Hematopoietic multipotent progenitor cell (in vitro differentiated cells): ENCODE measurements at places on chromosomes 1 and 21. TPM values are rescaled to one million over a fixed set of nuclear protein-coding genes. Genes with fewer than 3 reads are reported as not detected.
A peak's percentile ranks its signal among the peaks of the same experiment; 100 is the strongest.

GRCh38 chr21:42878678-42878992 is 704 bp downstream of the WDR4 start:
- DNase-seq: peak; percentile 11

DNA sequence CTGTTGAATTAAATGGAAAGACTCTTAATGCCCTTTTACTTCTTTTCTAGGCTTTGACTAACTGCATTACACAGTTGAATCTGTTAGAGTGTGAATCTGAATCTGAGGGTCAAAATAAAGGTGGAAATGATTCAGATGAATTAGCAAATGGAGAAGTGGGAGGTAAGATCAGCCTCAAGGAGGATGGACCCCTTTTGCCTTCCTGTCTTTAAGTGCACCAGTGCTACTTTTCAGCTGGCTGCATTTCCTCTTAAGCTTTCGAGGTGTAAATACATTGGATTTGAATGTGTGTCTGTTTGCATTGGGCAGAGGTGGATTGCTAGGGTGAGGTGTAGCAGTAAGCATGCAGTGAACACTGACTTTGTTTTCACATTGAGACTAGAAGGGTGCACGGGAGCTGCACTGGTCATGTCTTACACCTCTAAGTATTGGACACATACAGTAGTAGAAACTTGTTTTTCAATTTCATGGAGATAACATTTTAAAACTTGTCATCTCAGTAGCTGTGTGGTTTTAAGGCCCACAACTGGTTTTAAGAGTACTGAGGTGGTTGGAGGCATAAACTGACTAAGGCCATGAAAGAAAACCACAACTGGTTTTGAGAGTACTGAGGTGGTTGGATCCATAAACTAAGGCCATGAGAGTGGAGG is 35.4 kb downstream of the MIA3 start:
- DNase-seq: no peak

DNA sequence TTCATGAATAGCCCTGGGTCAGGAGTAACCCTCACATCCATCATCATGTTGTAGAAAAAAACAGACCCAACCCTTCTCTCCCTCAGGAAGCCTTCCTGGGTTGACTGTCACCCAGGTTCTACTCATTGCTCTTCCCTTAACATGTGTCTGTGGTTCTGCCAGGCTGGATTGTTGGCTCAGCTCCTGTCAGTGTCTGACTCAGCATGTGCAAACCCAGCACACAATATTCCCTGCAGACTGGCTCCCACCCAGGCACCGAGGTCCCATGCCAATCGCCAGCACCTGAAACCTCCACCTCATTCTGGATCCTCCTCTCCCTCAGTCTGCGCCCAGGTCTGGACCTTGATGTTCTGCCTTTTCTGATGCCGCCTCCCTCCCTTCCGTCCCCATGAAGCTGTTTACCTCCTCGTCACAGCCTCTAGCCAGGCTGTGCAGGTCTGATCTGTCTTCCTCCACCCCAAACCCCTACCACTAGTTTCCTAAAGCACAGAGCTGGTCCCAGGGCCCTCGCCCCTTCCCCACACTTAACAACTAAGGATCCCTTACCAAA is 4.3 kb upstream of the S100A8 start:
- no peak for DNase-seq

- DNase-seq: no peak
These were observed 32.4 kb downstream of the IER5 start for GRCh38 chr1:181120924-181121323.

DNA sequence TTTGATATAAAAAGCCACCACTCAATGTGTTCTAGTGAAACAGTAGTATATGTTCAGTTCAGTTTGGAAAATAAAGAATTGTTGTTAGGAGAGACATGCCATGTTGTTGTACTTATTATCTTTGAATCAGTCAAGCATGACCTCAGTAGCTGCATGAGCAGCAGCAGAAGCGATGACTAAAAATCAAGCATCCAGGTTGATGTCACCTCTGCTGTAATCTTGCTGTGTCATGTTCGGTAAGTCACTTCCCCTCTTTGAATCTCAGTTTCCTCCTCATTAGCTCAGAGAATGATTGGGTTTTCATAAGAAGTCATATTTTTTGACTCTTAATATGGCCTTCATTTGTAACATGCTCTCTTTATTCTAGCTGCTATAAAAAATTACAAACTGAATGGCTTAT is 428.4 kb upstream of the B3GALT2 start:
- DNase-seq: no peak

DNA sequence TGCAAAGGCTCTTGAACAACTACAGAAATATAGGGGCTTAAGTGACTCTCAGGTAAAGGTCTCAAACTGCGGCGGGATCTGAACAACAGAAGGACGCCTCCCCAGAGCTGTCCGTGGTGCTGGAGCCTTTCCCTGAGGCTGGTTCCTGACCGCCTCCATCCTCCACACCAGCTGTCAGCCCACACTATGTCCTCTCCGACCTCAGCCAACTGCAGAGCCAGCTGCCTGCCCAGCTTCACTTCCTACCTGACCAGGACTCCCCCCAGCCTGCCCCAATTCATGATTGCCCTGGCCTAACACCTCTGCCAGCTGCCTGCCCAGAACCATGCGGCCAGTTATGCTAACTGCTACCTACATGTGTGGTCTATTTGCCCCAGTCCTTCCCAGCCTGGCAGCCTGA is 63.6 kb upstream of the ZC3H12A start:
- DNase-seq: no peak

DNA sequence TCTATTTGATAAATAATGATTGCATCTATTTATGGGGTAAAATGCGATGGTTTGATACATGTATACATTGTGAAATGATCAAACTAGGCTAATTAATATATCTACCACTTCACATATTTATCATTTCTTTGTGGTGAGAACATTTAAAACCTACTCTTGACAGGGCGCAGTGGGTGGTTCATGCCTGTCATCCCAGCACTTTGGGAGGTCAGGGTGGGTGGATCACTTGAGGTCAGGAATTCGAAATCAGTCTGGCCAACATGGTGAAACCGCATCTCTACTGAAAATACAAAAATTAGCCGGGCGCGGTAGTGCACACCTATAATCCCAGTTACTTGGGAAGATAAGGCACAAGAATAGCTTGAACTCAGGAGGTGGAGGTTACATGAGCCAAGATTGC is 25.3 kb downstream of the PLEKHA6 start:
- DNase-seq: no peak

DNA sequence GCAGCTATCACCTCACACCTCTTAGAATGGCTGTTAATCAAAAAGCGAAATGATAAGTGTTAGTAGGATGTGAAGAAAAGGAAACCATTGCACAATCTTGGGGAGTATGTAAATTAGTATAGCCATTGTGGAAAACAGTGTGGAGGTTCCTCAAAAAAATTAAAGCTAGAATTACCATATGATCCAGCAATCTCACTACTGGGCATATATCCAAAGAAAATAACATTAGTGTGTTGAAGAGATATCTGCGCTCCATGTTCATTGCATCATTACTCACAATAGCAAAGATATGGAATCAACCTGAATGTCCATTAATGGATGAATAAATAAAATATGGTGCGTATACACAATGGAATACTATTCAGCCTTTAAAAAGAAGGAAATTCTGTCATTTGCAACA is 68.9 kb downstream of the SNRPE start:
- no peak for DNase-seq

DNA sequence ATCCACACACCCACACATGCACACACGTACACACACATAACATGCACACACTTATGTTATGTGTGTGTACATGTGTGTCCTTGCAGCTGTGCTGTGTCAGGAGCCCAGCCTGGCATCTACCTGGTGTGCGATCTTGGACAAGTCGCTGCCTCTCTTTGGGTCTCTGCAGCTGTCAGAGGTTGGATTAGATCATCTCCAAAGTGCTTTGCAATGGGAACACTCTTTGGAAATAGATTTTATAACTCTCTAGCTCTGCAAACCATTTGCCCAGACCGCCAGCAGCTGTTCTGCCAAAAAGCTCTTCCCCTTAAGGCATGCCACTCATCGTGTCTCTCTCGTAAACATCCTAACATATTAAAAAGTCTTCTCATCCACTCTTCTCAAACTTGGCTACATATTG is 4.7 kb downstream of the PKP1 start:
- no peak for DNase-seq

GRCh38 chr1:2470290-2471158 is 5.6 kb upstream of the PLCH2 start:
- DNase-seq: no peak

DNA sequence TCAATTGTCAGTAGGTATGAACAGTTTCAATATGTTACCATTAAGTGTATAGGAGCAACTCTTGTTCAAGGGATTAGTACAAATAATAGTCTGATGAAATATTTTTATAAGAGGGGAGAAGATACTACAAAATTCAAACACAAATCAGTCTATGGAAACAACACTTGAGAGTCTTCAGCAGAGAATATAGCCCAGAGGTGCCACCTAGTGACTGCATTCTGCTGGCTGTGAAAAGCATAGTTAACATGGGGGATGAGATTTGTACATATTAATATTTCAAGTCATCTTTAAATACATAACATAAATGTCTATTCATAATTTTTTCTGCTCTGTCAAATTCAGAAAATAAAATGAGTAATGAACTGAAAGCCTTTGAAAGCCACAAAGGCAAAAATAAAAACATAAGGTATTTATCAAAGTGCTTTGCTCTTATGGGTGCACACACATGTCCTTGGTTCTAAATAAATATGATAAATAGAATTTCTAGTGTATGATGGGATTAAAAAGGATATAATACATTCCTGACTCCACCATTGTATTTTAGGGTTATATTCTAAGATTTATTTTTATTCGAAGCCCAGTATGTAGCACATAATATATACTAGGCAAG is 440.9 kb upstream of the ZRANB2 start:
- no peak for DNase-seq

GRCh38 chr1:114126261-114127095 is 27.2 kb downstream of the SYT6 start:
- no peak for DNase-seq

DNA sequence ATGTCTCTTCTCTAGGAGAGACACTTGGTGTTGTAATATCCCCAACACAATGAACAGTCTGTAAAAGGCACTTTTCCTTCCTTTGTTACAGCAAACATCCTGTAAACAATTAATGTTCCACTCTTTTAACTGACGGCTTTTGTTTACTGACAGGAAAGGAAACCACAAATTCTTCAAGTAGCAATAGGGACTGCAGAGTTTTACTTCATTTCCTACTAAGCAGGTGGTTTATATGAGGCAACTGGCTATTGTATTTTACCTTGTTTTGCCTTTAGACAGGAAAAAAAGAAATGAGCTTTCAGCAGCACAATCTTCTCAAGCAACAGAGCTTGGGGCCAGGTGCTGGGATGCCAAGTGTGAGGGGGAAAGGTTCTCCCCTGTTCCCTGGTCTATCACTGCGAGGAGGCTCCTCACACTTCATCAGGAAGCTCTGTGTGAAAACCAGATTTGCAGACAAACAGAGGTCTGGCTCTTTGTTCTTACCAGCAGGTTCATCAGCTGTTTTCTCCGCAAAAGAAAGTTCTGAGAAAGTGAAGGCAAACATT is 51.2 kb downstream of the SIPA1L2 start:
- no peak for DNase-seq

DNA sequence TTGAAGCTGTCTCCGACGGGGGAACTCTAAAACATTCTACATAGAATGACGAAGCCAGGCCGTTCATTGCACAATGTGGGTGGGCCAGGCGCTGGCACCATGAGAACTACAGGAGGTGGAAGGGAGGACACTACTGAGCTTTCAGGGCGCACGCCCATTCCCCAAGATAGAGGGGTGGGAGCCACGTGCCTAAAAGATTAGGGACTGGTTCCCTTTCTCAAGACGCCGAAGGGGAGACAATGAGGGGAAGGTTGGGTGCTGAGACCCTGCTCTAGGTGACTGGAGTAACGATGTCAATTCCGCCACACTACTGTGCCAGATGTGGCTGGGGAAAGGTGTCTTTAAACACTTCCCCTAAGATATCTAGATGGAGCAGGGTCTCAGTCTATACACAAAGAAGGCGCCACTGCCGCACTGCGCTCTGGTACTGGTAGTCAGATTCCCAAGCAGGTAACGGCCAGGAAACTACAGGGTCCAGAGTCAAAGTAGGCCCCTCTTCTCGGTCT is 782 bp downstream of the CSDE1 start:
- DNase-seq: peak; percentile 53

- DNase-seq: peak; percentile 63
These were observed 95.3 kb downstream of the FOXD2 start for GRCh38 chr1:47532921-47533792.

DNA sequence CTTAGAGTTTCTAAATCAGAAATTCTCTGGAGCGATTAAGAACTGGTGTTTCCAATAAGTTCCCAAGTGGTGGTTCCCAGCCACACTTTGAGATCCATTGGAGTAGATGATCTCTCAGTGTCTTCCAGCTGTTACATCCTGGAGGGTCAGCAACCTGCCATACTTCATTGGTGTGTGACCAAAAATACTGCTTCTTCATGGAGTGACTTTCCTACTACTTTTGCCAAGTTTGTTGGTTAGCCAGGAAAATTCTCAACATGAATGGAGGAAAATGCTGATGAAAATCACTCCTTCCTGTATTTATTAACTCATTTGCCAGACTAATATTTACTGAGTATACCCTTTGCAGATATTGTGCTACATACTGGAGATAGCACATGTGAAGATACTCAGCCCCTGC is 186.1 kb downstream of the FGGY start:
- DNase-seq: no peak

DNA sequence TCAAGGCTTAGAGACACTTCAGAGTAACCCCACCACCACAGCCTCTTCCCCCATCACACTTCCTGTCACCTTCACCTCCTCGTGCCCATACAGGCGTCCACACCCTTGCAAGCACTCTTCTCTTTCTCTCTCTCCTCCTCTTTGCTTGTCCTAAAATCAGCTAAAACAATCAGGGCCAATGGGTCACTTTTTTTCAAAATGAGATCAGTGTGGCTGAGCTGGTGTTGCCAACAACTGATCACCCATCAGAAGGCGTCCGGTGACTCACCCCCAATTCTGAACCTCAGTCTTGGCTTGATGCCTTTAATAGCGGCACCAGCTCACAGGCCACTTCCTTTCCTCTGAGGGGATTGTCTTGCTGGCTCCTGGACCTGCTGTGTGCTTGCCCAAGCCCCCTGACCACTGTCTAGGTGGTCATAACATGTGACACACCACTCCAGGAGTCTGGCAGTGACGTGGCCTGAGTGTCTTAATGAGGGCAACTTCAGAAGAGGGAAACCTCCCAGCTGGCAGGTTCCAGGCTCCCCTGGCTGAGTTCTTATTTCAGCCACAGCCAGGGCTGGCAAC is 1.6 kb downstream of the DRAXIN start:
- DNase-seq: peak; percentile 84

Gene OR2L13
- total RNA-seq: 3.8 TPM

Gene DCDC2B
- total RNA-seq: under 0.01 TPM

Gene CAMK1G
- total RNA-seq: not detected

Gene RCSD1
- 218 TPM for total RNA-seq
